WTC11 (cell line): ENCODE measurements at places on chromosomes 5 and 9.

- no peak for DNase-seq
These were observed 334.6 kb upstream of the TUSC1 start for GRCh38 chr9:26012797-26013196.

DNA sequence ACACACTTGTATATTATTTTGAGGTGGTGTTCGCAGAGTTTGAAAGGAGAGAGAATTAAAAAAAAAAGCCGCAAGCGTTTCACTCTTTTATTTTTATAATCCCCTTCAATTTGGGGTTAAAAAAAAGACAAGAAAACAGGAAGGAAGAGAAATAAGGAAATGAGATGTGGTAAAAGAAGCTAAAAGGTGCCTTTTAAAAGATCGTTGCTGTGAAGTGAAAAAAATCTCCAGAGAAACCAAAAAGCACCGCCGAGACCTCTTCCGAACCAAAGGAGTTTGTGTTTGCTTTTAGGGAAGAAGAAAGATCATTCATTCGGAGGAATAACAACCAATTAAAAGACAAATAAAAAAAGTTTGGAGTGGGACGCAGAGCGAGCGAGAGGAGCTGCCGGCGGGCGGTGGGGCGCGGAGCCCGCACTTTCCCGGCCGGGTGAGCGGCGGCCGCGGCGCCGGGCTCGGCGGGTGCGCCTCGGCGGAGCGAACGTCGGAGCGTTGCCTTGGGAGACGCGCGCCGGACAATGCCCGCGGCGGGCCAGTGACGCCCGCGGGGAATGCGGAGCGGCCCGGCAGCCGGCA, 355 bp downstream of the TLE4 start:
- no peak for DNase-seq

DNA sequence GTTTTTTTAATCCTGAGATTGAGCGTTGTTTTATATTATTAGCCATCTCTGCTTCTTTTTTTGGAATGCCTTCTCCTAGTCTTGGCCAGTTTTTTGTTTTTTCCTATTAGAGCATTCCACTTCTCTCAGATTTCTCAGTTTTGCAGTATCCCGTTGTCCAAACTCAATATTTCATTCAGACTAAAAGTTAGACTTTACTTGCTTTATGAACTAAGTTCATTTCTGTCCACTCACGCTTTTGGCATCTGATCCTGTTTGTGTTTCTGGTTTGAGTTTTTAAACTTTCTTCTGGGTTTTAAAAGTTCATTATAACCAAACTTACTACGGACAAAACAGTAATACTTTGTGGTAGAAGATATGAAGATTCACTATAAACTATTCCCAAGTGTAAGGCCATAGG, 288.3 kb upstream of the MPDZ start:
- no peak for DNase-seq

- DNase-seq = no peak
These were observed 39.0 kb downstream of the ITK start for GRCh38 chr5:157219491-157220271.

DNA sequence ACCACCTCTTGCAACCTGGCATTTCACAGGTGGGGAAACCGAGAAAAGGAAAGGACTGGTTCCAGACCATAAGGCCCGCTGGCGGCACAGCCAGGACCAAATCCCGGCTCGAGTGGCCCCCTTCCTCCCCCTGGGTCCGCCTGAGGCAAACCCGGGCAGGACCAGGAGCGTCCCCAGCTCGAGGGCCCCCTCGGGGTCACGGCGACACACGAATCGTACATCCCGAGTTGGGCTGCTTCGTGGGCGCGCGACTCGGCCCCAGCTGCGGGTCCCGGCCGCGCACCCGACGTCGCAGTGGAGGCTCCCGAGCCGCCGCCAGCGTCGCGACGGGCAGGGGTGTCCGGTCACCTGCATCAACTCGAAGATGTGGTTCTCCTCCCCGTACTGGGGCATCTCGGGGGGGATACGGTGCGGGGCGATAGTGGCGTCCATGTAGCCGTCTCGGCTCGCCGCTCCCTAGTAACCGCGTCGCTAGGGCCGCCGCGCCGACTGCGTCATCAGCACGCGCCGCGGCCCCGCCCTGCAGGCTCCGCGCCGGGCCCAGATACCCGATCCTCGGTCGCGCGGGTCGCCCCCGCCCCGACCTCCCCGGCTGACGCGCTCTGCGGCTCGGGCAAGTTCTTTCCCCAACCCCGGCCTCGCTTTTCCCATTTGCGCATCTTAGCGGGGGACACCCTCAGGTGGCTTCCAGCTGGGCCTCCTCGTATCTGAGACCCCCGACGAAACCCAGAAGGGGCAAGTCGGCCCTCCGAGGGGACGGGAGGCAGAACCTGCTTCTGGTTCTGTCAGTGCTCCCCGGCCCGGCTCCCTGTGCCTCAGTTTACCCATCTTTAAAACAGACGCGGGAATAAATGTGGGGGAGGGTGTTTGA, at the start of gene AK8:
Gene AK8, minus strand, starts transcription at position 461 of the 871 bp plus-strand sequence. Its CDS starts 29 bp downstream, at position 432.
- peak; percentile 77 for DNase-seq

- no peak for DNase-seq
These were observed 86.9 kb downstream of the NR6A1 start for GRCh38 chr9:124684169-124684568.

DNA sequence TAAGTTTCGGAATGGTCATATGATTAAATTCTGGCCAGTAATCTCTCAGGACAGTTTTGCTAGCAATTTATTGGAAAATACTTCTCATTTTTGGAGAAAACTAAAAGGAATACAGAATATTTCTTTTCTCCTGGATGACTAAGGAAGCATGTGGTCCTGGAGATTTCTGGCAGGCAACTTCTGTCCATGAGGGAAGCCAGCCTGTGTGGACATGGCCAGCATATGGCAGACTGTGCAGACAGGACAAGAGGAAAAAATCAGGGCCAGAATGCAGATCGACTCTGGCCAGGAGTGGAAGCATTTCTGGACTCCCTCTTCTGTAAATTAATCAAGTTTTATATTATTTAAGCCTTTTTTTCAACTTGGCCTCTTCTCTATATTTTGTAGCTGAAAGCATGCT, 100.4 kb upstream of the CDH18 start:
- no peak for DNase-seq

GRCh38 chr5:40780199-40780598, 18.0 kb downstream of the PRKAA1 start:
- no peak for DNase-seq

GRCh38 chr5:120808135-120808534, 344.0 kb downstream of the PRR16 start:
- DNase-seq = no peak

GRCh38 chr5:109714592-109714991, 24.9 kb downstream of the MAN2A1 start:
- no peak for DNase-seq

DNA sequence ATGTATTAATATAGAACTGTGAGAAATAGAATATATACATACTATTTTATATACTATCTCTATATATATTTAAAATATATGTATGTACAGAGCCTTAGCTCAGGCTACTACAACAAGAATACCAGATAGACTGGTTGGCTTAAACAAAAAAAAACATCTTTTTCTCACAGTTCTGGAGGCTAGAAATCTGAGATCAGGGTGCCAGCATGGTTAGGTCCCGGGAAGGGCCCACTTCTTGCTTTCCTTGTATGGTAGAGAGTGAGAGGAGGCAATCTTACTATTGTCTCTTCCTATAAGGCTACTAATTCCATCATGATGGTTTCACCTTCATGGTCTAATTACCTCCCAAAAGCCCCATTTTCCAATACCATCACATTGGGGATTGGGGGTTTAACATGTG, 613.0 kb downstream of the ZNF608 start:
- no peak for DNase-seq

- peak; percentile 43 for DNase-seq
These were observed 43.3 kb upstream of the ZNF622 start for GRCh38 chr5:16508730-16509531.

DNA sequence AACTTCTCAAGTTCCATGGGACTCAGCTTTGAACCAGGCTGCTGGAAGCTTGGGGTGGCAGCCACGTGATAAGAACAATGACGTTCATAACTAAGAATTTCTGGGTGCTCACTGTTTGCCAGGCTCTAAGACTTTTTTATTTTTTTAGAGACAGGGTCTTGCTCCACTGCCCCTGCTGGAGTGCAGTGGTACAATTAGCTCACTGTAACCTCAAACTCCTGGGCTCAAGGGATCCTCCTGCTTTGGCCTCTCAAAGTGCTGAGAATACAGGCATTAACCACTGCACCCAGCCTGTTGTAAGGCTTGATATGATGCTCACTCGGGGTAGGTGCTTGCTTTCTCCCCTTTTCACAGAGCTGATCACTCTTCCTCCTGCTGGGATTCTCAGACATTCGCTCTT, 38.7 kb downstream of the PTPN3 start:
- no peak for DNase-seq

DNA sequence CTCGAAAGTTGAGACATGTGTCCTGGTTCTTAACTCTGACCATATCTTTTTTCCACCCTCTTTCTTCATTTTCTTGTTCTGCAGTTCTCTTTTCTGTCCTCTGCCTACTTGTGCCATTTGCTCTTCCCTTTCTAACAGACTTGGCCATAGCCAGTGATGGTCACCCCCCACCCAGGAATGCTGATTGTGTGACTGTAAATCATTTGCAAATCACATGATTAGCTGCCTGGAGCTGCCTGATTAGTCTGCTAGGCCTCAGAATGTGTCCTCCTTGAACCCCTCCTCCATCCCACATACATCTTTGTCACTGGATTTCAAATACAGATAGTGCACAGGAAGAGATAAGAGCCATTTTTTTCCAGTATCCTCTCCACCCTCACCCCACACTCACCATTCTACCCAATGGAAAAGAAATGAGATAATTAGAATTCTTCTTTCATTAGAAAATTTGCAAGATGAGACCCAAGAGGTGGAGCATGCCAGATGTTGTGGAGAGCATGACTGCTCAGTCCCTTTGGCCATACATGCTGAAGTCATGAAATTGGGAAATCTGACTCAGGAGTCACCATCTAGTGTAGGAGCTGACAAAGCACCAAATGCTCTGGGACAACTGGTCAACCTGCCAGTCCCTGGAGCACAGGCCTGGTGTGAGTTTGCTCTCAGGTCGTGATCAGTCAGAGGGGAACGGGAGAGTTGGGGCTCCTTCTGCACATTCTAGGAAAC, 538.2 kb downstream of the CCDC171 start:
- DNase-seq = no peak

GRCh38 chr9:79362100-79363081, 209.4 kb upstream of the TLE4 start:
- peak; percentile 14 for DNase-seq

- DNase-seq = no peak
These were observed 70.8 kb upstream of the STARD4 start for GRCh38 chr5:111582993-111583601.

DNA sequence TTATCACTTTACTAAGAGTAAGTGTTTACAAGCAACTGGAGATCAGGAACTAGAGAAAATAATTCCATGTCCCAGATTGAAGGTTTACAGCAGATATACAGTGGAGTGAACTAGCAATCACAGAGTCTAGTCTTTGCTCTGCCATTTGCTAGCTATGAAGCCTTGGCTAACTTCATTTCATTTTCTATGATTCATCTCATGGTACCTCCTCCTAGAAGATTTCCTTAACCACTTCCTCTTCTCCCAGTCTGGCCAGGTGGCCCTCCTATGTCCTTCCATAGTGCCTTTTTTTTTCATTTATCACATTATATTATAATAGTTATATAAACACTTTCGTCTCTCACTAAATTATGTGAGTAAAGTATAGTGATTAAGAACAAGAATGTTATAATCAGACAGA, 52.1 kb downstream of the GRIA1 start:
- no peak for DNase-seq

- no peak for DNase-seq
These were observed 30.0 kb downstream of the RAPGEF1 start for GRCh38 chr9:131709771-131710431.

GRCh38 chr9:120863833-120864232, 13.2 kb downstream of the PHF19 start:
- DNase-seq = no peak

GRCh38 chr5:22699319-22699718, 153.8 kb downstream of the CDH12 start:
- DNase-seq = no peak

GRCh38 chr9:111740739-111741138, 54.0 kb downstream of the SHOC1 start:
- peak; percentile 41 for DNase-seq

- DNase-seq = no peak
These were observed 199.5 kb upstream of the DMRT1 start for GRCh38 chr9:642014-642413.

DNA sequence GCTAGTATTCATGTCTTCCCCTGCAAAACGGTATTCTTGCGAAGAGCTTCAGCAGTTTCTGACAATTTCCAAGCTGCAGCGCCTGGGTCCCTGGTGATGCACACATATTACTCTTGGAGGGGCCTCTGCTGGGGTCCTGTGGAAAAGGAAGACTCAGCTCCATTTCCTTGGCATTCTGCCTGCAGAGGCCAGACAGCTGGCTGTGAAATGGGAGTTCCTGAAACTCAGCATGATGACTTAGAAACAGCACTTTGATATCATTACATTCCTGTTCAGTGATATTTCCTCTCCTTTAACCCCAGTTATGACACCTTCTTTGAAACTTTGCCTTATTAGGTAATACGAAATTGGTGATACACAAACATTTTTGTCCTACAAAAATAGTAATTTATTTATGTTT, 98.5 kb downstream of the APBA1 start:
- no peak for DNase-seq

DNA sequence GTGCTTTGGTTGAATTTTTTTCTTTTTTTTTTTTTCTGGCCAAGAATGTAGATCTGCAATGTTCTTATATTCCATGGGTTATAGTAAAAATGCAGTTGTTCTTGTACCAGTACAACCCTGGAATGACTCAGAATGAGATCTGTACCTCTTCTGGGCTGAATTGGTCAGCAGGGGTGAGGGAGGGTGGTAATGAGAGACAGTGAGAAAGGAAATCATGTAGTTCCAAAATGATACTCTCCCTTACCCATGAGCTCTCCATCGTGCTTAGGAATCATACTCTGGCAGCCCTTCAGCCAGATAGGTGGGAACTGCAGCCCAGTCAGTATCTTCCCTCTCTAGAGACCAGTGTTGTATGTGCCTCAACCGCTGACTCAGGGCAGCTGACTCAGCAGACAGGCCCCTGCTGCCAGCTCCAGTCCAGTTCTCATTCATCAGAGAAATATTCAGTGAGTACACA, 2.1 kb upstream of the GLIS3 start:
- no peak for DNase-seq

DNA sequence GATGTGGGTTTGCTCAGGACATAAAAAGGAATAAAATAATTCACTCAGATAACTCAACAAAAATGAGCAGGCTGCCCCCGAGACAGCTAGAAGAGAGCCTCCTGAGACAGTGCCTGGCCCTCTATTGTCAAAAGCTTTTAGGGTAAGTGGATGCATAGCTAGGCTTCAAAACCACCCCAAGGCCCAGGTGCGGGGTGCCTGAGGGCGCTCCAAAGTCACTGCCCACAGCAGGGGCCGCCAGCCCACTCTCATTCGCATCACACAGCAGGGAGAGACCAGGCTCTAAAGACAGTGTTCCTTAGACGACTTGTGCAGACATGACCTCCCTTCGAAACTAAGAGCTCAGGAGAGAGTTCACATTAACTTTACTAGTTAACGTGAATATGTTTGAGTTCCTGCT, 271.5 kb downstream of the FSTL4 start:
- DNase-seq = peak; percentile 31

DNA sequence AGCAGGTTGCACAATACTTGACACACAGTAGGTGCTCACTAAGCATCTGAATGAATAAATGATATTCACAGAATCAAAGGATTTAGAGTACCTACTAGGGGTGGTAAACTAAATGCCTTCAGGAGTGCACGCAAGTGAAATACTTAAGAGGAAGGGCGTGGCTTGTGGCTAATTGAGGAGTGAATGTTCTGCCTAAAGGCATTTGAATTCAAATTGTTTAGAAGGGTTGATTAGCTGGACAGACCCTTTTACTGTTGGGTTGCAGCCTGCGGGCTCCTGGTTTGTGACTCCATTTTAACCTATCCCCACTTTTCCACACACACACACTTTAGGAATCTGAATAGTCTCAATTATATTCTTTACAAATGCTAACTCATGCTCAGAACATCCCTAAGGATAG, 63.1 kb downstream of the PPP2R2B start:
- DNase-seq = no peak
